ENCODE measurements at places on chromosomes 11 and 22.

DNA sequence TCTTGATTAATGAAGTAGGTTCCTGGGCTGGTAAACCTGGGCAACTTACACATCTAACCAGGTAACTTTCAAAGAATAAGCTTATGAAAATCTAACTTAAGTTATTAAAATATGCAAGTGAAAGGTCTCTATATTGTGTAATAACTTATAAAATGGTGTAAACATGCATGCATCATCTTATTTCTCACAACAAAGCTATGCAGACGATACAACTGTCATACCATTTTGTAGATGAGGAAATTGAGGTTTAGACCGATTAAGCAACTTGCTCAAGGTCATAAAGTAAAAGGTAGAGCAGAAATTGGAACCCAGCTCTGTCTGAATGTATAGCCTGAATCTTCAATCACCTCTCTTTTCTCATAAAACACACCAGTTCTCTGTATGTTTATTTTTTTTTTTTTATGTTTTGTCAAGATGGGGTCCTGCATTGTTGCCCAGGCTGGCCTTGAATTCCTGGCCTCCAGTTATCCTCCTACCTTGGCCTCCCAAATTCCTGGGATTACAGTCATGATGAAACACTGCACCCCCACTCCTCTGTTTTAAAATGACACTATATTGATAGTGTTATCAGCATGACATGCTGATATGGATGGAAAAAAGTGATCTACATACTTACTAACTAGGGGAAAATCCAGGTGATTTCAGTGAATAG is 109.6 kb downstream of the SGSM3 start:
- no peak for DNase-seq

- DNase-seq: no peak
Measured at GRCh38 chr11:120378474-120378873, 42.3 kb downstream of the ARHGEF12 start.

DNA sequence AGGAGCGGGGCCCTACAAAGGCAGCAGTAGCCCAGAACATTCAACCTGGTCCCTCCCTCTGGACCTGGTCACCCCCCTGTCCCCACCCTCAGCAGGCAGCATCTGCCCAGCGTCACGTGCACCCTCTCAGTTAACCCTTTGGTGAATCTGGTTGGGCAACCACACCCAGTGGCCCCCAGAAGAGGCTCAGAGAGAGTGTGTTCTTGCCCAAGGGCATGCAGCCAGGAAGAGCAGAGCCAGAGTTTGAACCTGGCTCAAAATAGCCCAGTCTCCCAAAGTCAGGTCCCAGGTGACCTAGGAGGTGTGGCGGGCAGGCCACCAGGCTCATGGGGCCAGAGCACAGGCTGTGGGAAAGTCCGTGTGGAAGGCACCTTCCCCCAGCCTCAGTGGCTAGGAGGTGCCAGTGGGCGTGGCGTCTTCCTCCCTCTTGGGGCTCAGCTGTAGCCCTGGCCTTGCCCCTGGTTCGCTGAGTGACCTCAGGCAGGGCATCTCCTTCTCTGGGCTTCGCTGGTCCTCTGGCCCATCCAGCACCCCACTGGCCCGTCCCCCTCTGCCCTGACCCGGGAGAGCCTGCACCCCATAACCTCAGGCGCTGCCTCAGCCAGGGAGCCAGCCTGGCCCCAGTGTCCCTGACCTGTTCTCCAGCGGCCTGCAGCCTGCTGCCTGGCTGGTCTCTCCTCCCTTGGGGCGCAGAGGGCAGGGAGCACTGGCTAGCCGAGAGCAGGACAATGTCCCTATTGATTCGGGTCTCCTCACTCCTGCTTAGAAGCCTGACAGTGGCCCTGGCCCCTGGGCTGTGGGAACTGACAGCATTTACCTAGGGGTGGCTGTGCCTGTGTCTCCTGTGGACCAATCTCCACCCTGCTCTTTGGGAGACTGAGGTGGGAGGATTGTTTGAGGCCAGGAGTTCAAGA is 7.0 kb downstream of the ALDH3B1 start:
- no peak for DNase-seq

DNA sequence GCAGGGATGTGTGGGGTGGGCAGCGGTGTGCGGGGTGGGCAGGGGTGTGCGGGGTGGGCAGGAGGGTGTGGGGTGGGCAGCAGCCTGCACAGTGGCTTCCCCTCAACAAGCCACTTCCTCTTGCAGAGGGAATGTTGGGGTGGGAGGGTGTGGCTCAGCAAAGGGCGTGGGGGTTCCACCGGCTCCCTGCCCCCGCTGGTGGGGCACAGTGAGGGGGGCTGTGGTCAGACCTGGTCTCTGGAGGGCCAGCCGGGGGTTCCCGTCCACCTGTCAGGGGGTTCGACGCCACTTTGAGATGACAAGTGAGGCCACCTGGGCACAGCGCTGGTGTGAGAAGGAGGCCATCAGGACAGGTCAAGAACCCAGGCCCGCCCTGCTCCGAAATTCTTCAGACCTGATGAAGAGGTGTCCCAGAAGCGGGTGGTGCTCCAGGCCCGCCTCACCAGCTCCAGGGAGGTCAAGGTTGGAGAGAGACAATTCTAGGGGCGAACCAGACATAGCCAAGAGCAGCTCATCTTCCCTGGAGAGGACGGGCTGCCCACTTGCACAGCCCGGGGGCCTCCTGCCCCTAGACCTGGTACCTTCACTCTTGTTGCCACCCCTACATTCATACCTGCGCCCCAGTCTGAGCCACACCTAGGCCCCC is 1.3 kb downstream of the C11orf21 start:
- DNase-seq: peak; percentile 8

GRCh38 chr22:44452531-44453420 is 45.3 kb downstream of the RTL6 start:
- DNase-seq: no peak

DNA sequence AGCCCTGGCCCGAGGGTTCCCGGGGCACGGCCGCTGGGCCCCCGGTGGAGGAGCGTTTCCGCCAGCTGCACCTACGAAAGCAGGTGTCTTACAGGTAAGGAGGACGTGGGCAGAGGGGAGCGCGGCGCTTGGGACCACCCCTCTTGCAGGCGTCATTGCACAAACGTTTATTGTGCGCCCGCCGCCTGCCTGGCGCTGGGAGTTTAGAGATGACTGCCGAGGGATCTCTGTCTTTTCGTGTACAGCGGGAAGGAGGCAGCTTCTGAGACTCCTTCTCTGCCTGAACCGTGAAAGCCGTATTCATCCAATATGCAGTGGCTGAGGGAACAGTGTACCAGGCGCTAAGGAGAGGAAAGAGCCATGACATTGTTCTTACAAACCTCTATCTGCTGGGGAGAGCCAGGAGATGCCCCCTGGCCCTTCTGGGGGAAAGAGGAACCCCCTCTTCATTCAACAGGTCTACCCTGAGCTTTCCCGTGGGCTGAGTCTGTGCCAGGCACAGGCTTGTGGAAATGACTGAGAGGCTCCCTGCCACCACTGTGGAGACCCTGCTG is 13.8 kb upstream of the DGKZ start:
- no peak for DNase-seq

GRCh38 chr11:100759856-100760255 is 72.8 kb downstream of the ARHGAP42 start:
- DNase-seq: no peak

- no peak for DNase-seq
Measured at GRCh38 chr11:20274031-20274430, 89.5 kb upstream of the HTATIP2 start.

GRCh38 chr11:1480555-1481482 is 5.8 kb downstream of the MOB2 start:
- no peak for DNase-seq

GRCh38 chr22:39710380-39711150 is 140.0 kb downstream of the CACNA1I start:
- DNase-seq: no peak

DNA sequence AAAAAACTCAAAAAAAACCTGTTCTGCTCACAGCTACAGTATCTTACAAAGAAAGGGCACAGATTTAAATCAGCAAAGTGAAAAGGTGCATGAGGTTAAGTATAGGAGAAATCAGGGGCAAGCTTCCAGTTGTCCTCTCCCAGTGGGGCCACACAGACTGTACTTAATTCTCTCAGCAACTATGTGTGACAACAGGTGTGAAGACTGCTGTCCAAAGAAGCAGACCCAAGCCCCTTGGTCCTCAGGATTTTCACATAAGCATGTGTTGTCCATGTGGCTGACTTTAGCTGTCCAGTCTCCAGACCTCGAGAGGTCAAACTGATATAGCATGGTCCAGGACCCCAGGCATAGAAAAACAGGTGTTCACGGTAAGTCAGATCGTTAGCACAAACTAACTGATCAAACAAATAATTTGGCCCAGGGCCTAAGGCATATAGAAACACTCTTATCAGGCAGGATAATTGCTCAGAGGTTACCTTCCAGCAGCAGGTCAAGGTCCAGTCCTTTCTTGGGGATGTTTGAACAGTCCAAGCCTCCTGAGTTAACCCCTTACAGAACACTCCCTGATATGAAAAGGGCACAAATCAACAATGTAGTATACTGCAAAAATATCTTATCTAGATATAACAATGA is 21.1 kb upstream of the CSTF3 start:
- no peak for DNase-seq

DNA sequence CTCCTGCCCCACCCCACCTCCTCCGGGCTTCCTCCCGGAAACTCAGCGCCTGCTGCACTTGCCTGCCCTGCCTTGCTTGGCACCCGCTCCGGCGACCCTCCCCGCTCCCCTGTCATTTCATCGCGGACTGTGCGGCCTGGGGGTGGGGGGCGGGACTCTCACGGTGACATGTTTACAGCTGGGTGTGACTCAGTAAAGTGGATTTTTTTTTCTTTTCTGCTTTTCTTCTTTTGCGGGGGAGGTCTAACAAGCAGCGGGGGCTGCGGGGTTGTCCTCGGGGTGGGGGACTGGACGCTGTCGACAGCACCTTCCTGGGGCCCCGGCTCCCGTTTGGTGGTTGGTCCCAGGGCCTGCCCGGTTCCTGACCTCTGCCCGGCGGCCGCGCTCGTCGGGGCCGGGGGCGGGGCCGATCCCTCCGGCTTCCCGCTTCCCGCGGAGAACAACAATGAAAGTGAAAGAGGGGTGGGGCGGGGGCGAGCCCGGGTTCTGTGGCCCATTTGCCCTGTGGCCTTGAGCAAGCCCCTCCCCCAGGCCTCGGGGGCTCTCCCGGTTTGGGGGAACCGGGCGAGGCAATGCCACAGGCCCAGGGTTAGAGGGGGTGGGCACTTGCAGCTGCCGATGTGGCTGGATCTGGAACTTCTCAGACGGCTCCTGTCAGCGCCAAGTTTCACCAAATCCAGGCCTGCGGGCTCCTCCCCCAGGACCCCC is 975 bp upstream of the MDK start:
- DNase-seq: peak; percentile 55

DNA sequence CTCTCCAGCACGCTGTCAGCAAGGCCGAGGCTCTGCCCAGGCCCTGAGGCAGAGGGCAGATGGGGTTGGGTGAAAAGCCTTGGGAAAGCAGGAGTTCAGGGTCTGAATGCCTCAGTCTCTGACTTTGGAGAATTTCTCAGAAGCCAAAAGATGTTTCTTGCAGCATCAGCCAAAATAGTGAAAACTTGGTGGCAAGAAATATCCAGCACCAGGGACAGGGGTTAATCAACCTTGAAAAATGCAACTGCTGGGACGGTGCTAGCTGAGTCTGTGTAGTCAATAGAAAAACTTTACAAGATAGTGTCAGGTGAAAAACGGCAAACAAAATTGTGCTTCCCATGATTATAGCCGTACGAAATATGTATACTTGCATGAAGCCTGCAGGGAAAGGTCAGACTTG is 1.4 kb upstream of the ABCC8 start:
- no peak for DNase-seq

GRCh38 chr11:83836883-83837654 is 550.9 kb upstream of the CCDC90B start:
- DNase-seq: no peak

DNA sequence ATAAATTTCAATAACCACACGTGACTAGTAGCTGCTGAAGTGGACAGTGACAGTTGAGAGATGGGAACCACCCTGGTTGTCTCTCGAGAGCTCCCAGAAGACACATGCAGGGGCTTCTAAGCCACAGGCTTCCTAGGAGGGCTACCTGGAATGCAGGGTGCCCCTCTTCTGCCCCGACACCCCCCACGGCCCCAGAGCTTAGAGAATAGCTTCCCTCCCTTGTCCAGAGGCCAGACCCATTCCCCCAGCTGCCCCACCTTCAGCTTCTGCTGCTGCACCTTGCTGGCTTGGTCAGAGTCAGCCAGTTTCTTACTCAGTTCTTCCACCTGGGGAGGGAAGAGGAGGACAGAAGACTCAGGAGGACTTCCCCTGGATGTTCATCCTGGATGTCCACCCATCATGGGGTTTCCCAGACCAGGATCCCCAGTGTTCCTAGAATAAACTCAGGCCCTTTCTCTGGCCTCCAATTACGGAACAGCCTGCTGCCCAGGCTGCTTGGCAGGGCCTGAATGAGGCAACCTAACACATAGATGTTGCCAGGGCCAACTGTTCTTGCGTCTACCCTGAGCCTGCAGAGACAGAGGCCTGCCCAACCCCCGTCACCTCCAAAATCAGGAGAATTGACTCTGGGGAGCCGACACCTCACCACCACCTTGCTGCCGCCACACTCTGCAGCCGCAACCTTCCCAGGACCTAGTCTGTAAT is 12.0 kb downstream of the IL18BP start:
- DNase-seq: no peak

- no peak for DNase-seq
Measured at GRCh38 chr11:65625628-65626342, 10.2 kb downstream of the PCNX3 start.

- DNase-seq: no peak
Measured at GRCh38 chr22:49849161-49850020, 4.3 kb upstream of the ZBED4 start.

DNA sequence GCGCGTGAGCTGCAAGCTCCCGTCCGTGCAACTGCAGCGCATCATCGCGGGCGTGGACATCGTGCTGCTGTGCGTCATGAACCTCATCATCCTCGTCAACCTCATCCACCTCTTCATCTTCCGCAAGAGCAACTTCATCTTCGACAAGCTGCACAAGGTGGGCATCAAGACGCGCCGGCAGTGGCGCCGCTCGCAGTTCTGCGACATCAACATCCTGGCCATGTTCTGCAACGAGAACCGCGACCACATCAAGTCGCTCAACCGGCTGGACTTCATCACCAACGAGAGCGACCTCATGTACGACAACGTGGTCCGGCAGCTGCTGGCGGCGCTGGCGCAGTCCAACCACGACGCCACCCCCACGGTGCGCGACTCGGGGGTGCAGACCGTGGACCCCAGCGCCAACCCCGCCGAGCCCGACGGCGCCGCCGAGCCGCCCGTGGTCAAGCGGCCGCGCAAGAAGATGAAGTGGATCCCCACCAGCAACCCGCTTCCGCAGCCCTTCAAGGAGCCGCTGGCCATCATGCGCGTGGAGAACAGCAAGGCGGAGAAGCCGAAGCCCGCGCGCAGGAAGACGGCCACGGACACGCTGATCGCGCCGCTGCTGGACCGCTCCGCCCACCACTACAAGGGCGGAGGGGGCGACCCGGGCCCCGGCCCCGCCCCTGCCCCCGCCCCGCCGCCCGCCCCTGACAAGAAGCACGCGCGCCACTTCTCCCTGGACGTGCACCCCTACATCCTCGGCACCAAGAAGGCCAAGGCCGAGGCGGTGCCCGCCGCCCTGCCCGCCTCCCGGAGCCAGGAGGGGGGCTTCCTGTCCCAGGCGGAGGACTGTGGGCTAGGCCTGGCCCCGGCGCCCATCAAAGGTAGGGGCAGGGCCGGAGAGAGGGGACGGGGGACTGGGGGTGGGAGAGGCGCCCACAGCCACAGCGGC is 7.3 kb downstream of the PANX2 start:
- no peak for DNase-seq

Measured in activated T-helper 2 cell treated with anti-CD3 and anti-CD28 coated beads, Interferon-gamma antibody, Interleukin-2, Interleukin-4, amounts not matched to agents 10 μg/mL and 5 μg/mL and 100 μg/mL, durations not matched to agents 14 hours and 24 hours and 36 hours (primary cell).